Transverse colon (tissue), 4 donors: ENCODE measurements at places on chromosomes 4 and X. TPM values are rescaled to one million over a fixed set of nuclear protein-coding genes. Genes with fewer than 3 reads are reported as not detected.

Gene LIMCH1
- 8.1 TPM for total RNA-seq

Gene CCDC160
- total RNA-seq = 0.64 TPM

Gene TLR7
- total RNA-seq = 0.95 TPM

Gene TKTL2
- 0.48 TPM for total RNA-seq

Gene NWD2
- total RNA-seq = not detected

Gene DCAF4L1
- not detected for total RNA-seq

Gene GPR119
- not detected for total RNA-seq

Gene SORCS2
- 1.8 TPM for total RNA-seq

Gene MAGEA2B
- total RNA-seq = not detected

Gene SSX3
- total RNA-seq = not detected

Gene CXCL8
- total RNA-seq = 0.55 TPM

Gene SSX4B
- not detected for total RNA-seq

Gene SLC2A9
- total RNA-seq = 4.0 TPM

Gene IL1RAPL2
- total RNA-seq = not detected

Gene PCDH18
- 10.6 TPM for total RNA-seq

DNA sequence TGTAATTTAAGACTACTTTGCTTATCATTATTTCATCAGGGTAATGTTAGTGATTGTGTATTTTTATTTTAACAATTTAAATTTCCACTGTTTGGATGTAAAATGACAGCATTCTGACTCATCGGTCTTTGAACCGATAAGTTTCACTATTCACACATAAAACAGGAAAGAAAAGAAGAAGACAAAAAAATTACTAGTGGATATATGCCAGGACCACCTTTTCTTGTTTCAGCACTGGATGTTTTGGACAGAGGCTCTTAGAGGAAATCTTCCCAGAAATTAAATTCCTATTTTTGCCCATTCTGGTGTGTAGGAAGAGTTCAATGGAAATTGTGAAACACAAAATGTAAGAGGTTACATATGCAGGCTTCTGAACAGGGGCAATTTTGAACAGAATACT, 57.4 kb downstream of the VEGFC start:
- no peak for DNase-seq

DNA sequence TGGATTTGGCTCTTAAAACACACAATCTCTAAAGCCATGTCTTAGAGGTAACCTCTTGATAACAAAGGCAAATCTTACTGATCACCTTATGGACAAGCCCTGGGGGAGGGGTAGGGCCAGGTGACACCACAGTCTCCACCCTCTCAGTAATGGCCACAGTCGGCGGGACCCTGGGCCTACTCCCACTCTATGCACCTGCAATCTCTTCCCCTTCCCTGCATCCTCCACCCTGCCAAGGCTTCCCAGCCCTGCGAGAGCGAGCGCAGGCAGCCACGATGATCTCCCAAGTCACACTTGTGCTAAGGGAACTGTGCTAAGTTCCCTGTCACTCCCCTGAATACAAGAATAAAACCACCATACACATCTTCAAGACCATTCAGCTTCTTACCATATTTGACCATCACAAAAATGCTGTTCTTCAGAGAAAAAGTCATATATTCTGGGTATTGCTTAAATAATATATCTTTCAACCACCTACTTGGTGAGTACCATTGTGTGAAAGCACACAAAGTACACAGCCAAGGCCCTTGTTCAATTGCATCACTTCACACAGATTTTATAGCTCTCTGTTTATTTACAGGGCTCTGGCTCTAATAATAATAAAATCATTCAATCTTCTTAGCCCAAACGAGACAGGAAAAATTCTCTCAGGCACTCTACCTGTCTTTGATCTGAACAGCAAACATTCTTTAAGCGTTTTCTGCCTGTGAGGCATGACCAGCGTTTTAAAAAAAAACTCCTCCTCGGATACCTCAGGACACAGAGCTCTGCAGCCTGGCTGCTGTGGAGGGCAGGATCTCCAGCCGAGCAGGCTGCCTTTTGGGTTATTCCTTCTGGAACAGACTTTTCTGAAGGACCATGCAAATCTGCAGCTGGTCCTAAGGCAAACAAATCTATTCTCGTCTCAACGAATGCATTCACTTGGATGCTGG, 115.7 kb upstream of the MAP3K15 start:
- DNase-seq = no peak

- DNase-seq = peak; percentile 70
These were observed 30.7 kb upstream of the SGMS2 start for GRCh38 chr4:107793996-107794395.

DNA sequence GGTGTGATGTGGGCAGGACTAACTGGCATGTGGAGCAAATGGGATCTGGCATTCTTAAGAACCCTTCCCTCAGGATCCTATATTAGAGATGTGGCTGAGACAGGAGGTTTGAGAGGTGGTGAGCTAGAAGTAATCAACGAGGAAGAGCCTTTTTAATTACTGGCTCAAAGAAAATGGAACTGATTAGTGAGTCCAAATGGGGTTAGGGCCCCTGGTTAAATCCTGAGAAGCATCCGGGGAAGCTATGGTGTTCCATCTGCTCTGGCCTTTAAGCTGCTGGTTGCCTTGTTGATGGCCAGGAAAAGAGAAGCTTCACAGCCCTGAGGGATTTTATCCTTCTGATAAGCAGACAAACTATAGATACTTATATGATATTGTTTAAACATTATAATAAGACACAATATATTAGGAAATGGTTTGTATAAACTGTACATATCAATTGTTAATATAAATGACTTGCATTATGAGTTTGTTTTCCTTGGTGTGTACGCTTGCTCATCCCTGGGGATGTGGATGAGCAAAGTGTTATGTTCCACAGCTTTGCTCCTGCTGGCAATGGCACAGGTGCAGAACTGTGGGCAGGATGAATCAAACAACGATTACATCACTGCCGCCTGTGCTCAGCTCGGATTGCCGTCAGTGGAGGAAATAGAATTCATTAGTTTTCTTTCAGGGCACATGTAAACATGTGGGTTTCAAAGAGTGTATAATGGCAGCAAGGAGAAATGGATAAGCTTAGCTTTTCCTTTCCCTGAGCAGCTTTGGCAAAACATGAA, 328.6 kb upstream of the ARX start:
- no peak for DNase-seq

GRCh38 chr4:29711226-29711625, 1008.9 kb upstream of the PCDH7 start:
- DNase-seq = no peak

- no peak for DNase-seq
These were observed 181.7 kb upstream of the NPY2R start for GRCh38 chr4:155026715-155027114.

DNA sequence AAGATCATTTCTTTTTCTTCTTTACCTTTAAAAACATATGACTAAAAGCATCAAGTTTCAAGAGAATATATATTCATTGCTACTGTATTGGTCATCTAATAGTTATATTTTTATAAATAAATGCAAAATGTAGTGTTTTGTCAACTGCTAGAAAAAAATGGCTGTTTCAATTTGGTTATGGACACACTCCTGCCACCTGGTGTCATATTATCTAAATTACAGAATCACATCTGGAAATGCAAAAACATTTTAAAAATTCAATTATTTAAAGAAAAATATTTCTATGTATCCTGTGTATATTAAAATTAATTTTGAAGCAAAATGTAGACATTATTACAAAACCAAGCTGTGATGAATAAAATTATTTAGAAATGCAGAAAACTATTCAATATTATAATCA, 329.4 kb upstream of the PCDH18 start:
- DNase-seq = no peak

GRCh38 chr4:6349896-6350603, 80.4 kb downstream of the WFS1 start:
- no peak for DNase-seq

DNA sequence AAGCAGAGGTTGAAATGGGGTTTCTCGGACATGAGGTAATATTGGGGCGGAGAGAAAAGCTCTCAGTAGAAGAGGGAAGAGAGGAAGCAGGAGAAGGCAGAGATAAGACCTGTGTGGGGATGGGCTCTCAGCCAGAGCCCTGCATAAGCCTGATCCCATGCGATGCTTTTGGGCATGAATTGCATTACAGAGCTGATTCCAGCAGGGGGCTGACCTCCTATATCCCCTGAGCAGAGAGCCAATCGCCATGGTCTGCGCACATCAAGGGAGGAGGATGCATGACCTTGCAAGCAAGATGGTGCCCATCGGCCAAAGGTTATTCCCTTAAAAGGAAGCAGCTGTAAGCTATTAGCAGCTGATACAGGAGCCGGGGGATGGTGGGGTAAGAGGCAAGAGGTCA, 7.6 kb downstream of the ANOS1 start:
- DNase-seq = no peak

DNA sequence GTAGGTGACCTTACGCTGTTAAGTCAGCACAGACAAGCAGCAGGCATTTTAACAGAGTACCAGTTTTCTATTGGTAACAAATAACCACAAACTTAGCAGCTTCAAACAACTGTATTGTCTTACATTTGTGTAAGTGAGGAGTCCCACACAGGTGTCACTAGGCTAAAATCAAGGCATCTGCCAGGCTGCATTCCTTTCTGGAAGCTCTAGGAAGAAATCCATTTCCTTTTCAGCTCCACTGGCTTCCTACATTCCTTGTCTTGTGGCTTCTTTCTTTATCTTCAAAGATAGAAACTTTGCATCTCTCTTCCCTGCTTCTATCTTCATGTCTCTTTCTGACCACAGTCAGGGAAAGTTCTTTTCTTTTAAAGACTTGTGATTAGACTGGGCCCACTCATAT, 139.9 kb downstream of the TMEM144 start:
- DNase-seq = no peak

DNA sequence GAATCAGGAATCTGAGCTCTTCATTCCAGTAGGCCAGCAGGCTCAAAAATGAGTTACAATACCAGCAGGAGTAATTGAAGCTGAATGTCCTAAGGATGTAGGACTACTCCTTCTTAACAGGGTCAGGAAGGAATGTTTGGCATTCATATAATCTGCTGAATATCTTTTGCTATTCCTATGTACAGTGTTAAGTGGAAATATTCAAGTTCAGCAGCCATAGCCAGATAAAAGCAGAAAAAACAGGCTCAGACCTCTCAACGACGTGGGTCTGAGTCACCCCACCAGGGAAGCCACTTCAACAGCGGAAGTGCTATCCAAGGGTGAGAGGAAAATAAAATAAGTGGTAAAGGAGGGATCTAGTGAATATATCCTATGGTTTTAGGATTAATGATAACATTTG, 577.0 kb downstream of the SPOCK3 start:
- no peak for DNase-seq

DNA sequence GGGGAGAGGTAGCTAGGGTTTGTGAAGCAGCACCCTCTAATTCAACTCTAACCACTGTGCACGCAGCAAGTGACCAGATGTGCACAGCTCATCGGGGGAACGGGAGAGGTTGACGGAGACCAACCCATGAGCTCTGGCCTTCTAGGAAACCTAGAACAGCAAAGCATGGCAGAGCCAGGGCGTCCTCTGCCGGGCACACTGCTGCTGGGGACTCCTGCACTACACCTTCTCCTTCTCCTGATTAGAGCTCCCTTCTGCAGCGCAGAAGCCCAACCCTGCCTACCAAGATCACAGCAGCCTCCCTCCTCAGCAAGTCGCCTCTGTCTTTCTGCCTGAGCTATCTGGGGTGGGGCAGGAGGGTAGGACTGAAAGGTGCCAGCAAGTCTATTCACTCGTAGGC, 252.3 kb upstream of the PSAPL1 start:
- no peak for DNase-seq

DNA sequence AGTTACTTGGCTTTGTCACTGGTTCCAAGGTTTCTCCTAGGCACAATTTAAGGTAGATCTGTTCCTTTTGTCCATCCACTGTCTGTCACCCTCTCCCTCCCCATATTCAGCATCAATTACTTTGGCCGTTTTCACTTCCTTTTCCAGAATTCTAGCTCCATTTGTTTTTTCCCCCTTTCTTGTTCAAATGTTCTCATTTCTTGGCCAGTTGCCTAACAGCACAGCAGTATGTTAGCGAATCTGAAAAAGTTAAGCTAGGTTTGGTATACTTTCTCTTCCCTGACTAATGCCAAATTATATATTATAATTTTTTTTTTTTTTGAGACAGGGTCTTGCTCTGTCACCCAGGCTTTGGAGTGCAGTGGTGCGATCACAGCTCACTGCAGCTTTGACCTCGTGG, 409.1 kb upstream of the TEX13C start:
- no peak for DNase-seq
